ENCODE measurements at places on chromosomes 16 and 17. TPM values are rescaled to one million over a fixed set of nuclear protein-coding genes. Genes with fewer than 3 reads are reported as not detected.

GRCh38 chr16:7805686-7806396, 473.2 kb downstream of the RBFOX1 start:
- DNase-seq, result no peak
- H3K27me3 ChIP-seq, result no peaks in the 10 kb centered on the region
- H3K4me3 ChIP-seq, result no peak overlapping the region
- no peaks in the 10 kb centered on the region for H3K36me3 ChIP-seq

DNA sequence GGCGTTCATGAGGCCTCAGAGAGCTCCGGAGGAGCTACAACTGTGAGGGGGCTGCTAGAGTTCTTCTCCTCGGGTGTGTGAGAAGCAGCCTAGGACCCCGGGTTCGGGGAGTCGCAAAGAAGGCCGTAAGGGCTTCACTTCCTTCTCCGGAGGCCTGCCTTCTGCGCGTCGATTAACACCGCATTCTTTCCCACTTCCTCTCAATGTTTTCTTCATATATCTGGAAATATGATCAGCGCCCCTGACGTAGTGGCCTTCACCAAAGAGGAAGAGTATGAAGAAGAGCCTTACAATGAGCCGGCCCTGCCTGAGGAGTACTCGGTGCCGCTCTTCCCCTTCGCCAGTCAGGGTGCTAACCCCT, 449 bp downstream of the SMCR8 start:
- H3K27ac ChIP-seq, result peak overlapping the region; percentile 83
- no peaks in the 10 kb centered on the region for H3K36me3 ChIP-seq
- no peak for DNase-seq
- peaks cover 26% of the 10 kb centered on the region for H3K4me1 ChIP-seq

DNA sequence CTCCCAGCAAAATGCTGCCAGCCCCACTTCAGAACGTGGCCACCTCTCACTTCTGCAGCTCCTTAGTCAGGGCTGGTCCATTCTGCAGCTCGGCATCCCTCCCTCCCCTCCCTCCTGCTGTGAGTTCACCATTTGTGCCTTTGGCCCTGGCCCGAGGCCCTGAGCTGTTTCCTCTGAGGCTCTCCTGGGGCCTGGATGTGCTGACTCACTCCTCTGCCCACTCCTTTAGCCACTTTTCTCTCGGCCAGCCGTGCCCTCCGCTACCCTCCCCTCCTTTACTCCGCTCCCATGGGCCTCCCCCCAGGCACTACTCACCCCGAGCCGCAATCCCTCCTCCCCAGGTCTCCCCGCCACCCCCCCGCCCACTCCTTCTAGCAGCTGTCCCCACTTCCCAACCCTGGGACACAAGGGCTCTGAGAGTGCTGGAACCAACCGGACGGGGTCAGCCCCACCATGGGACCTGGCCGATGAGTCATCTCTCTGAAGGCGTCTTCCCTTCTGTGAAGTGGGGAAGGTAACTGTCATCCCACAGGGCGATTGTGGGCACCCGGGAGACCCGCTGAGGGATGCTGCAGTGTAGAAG, 11.5 kb downstream of the KCNG4 start:
- DNase-seq, result peak; percentile 49
- H3K4me1 ChIP-seq, result peaks cover 5% of the 10 kb centered on the region
- no peak overlapping the region for H3K27ac ChIP-seq
- no peaks in the 10 kb centered on the region for H3K36me3 ChIP-seq
- no peaks in the 10 kb centered on the region for H3K27me3 ChIP-seq
- no peak overlapping the region for H3K4me3 ChIP-seq

GRCh38 chr17:14792746-14793145, 472.4 kb downstream of the PMP22 start:
- H3K36me3 ChIP-seq, result no peaks in the 10 kb centered on the region
- no peak overlapping the region for H3K4me3 ChIP-seq
- H3K27me3 ChIP-seq, result no peaks in the 10 kb centered on the region
- no peak overlapping the region for H3K27ac ChIP-seq
- H3K4me1 ChIP-seq, result no peaks in the 10 kb centered on the region

DNA sequence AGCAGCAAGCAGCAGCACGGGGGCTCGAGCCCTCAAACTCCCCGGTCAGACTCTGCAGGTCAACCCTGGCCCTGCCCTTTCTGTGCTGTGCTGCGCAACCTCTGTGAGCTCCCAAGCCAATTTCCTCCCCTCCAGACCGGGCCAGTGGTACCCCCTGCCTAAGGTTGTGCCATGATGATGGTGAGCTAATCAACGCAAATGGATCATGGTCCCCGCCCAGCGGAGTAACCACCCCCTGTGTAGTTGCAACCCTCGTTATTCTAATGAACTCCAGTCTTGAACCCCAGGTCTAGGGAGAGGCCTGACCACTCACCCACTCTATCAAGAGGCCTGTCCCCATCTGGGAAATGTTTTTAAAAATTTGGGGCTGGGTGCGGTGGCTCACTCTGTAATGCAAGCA, 201.8 kb upstream of the FOXF1 start:
- H3K4me3 ChIP-seq, result no peak overlapping the region
- no peak overlapping the region for H3K27ac ChIP-seq
- no peaks in the 10 kb centered on the region for H3K36me3 ChIP-seq
- peaks cover 10% of the 10 kb centered on the region for H3K27me3 ChIP-seq
- no peaks in the 10 kb centered on the region for H3K4me1 ChIP-seq

- no peaks in the 10 kb centered on the region for H3K36me3 ChIP-seq
- no peak for DNase-seq
- no peak overlapping the region for H3K4me3 ChIP-seq
- no peak overlapping the region for H3K27ac ChIP-seq
- no peaks in the 10 kb centered on the region for H3K27me3 ChIP-seq
- H3K4me1 ChIP-seq, result peaks cover 22% of the 10 kb centered on the region
Observed at GRCh38 chr17:15475631-15476354, 8.4 kb upstream of the CDRT4 start.

GRCh38 chr17:29645515-29646051, 22.9 kb upstream of the CORO6 start:
- H3K4me1 ChIP-seq, result peaks cover 40% of the 10 kb centered on the region
- H3K4me3 ChIP-seq, result no peak overlapping the region
- no peak overlapping the region for H3K27ac ChIP-seq

GRCh38 chr17:1053661-1054360, 56.9 kb downstream of the TIMM22 start:
- no peak overlapping the region for H3K27ac ChIP-seq
- H3K27me3 ChIP-seq, result no peaks in the 10 kb centered on the region
- no peak for DNase-seq
- H3K4me1 ChIP-seq, result no peaks in the 10 kb centered on the region
- peaks cover 3% of the 10 kb centered on the region for H3K36me3 ChIP-seq

DNA sequence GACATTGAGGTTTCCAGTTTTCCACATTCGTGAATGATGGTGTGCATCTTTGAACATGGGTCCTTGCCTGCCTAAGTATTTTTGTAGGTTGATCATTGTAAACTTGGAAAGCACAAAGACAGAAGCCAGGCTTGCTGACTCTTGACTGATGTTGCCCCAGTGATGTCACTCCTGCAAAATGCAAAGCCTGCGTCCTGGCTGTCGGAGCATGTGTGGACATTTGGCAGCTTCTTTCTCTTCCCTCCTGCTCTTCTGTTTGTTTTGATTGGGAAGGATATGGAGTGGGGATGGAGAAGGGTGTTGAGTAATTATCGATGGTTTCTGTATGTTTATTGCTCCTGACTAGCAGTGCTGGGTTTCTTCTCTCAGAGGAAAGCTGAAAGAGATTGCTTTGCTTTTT, 3.2 kb downstream of the NDE1 start:
- H3K4me1 ChIP-seq, result peaks cover 14% of the 10 kb centered on the region
- peak; percentile 55 for DNase-seq
- peak overlapping the region; percentile 13 for H3K4me3 ChIP-seq

- H3K27me3 ChIP-seq, result no peaks in the 10 kb centered on the region
- peaks cover 9% of the 10 kb centered on the region for H3K4me1 ChIP-seq
- DNase-seq, result no peak
- H3K4me3 ChIP-seq, result no peak overlapping the region
Observed at GRCh38 chr16:89697616-89698331, 3.7 kb downstream of the SPATA2L start.

- no peaks in the 10 kb centered on the region for H3K36me3 ChIP-seq
- H3K27ac ChIP-seq, result no peak overlapping the region
- peaks cover 35% of the 10 kb centered on the region for H3K27me3 ChIP-seq
- DNase-seq, result no peak
Observed at GRCh38 chr17:1229349-1229899, 40.8 kb upstream of the BHLHA9 start.

DNA sequence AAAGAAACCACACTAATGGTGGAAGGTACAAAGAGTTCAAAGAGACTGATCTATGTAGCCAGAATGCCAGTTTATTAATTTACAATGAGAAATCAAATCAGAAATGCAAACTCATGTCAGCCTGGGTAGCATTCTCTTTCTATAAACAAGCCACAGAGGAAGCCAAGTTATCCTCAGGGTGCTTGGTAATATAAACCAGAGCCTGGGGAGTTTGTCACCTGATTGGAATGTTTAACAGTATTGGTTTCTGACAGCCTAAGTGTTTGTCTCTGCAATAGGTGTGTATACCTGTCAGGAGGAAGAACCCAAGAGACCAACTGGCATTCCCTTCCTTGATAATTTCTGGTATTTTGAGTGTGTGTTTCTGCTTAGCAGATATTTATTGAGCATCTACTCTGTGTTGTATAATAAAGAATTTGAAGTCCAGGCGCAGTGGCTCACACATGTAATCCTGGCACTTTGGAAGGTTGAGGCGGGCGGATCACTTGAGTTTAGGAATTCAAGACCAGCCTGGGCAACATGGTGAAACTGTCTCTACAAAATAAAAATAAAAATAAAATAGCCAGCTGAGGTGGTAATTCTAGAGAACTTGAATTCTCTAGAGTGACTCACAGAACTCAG, 3.1 kb upstream of the C17orf58 start:
- H3K36me3 ChIP-seq, result no peaks in the 10 kb centered on the region
- no peak for DNase-seq
- H3K4me1 ChIP-seq, result peaks cover 12% of the 10 kb centered on the region
- H3K27ac ChIP-seq, result no peak overlapping the region
- H3K27me3 ChIP-seq, result no peaks in the 10 kb centered on the region

DNA sequence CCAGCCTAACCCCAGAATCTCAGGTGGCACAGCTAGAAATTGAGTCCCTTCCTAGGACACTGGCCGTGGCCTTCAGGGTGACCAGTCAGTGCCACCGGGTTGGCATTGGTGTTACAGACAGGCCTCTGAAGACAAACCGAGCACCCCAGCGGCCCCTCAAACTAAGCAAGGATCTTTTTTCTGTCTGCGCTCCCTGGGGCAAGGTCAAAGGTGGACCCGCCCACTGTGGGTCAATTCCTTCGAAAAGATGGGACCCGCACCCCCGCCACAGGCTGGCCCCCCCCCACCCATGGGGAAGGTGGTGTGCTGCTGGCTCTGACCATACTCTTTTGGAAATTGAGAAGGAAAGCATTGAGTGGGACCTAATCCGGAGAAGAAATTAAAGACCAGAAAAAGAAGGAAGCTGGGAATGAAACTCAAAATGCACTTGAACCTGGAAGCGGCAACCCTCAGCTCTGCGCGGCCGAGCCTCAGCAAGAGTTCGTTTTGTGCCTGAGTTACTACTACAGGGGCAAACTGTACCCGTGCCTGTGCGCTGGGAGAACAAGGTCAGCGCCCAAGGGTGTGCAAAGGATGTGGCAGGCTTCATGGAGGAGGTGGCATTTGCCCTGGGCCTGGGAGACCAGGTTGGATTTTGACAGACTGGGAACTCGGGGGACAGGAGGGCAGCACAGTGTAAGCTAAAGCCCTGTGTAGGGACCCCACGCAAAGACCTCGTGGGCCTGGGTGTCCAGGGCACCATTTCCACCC, 20.4 kb downstream of the TMC6 start:
- H3K27me3 ChIP-seq, result no peaks in the 10 kb centered on the region
- no peak overlapping the region for H3K4me3 ChIP-seq
- H3K4me1 ChIP-seq, result no peaks in the 10 kb centered on the region
- no peak overlapping the region for H3K27ac ChIP-seq
- DNase-seq, result no peak

DNA sequence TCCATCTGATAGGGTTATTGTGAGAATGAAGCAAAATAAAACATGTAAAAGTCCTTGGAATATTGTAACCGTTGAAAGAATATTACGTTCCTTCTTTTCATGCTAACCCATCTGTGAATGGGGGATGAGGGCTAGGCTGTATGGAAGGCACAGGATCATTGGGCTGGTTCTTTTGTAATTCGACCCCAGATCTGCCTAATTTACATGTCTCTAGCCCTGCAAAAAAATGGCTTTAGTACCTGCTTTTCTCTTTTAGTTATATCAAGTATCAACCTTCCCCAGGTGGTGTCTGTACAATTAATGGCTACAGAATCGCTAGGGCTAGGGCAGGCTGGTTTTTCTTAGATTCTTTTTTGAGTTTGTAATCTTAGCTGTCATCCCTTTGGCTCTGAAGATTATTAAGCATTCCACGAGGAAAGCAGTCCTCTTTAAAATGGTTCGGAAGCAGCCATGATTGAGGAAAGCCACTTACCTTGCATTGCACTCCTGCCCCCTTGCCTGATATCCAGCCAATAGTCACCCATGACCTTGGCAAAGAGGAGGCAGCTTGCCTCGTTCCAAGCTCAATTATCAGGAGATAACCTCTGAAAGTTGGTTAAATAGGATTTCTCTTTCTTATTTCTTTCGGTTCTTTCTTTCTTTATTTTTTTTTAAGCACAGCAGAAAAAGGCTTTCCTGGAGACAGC, 153.9 kb upstream of the ZKSCAN2 start:
- no peaks in the 10 kb centered on the region for H3K36me3 ChIP-seq
- no peak overlapping the region for H3K27ac ChIP-seq
- no peak overlapping the region for H3K4me3 ChIP-seq
- H3K27me3 ChIP-seq, result no peaks in the 10 kb centered on the region
- no peaks in the 10 kb centered on the region for H3K4me1 ChIP-seq
- DNase-seq, result no peak

- H3K4me1 ChIP-seq, result no peaks in the 10 kb centered on the region
- DNase-seq, result no peak
- no peak overlapping the region for H3K4me3 ChIP-seq
- peaks cover 49% of the 10 kb centered on the region for H3K36me3 ChIP-seq
- H3K27ac ChIP-seq, result no peak overlapping the region
Observed at GRCh38 chr17:82465023-82465603, 6.6 kb downstream of the NARF start.

- no peaks in the 10 kb centered on the region for H3K27me3 ChIP-seq
- H3K27ac ChIP-seq, result no peak overlapping the region
- peaks cover 12% of the 10 kb centered on the region for H3K4me1 ChIP-seq
- no peaks in the 10 kb centered on the region for H3K36me3 ChIP-seq
- H3K4me3 ChIP-seq, result no peak overlapping the region
- DNase-seq, result peak; percentile 6
Observed at GRCh38 chr17:64183815-64184214, 53.9 kb upstream of the ERN1 start.

NEURL4 gene
- 24.3 TPM for polyA plus RNA-seq

PNMT gene
- polyA plus RNA-seq, result 0.11 TPM

LGALS9B gene
- not detected for polyA plus RNA-seq

TIMP2 gene
- polyA plus RNA-seq, result 115 TPM

SLX4 gene
- polyA plus RNA-seq, result 2.8 TPM

DPEP2 gene
- 1.8 TPM for polyA plus RNA-seq

Data from endothelial cell of umbilical vein (primary cell).